ENCODE measurements at places on chromosomes 3 and 15.

DNA sequence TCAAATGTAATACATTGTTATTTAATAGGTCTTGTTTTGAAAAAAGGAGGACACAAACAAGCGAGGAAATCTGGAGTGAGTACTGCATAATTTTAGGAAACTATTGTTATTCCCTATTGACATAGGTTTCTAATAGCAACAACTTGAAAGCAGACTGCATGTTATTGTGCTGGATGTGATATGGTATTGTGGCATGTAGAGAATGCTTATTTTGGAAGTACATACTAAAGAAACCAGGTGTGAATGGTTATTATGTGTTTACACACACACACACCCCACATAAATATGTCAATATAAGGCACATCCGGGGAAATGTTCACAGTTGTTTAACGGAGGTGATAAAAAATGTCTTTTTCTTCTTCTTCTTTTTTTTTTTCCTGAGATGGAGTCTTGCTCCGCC is 5.9 kb upstream of the MORF4L1 start:
- no peak for DNase-seq

DNA sequence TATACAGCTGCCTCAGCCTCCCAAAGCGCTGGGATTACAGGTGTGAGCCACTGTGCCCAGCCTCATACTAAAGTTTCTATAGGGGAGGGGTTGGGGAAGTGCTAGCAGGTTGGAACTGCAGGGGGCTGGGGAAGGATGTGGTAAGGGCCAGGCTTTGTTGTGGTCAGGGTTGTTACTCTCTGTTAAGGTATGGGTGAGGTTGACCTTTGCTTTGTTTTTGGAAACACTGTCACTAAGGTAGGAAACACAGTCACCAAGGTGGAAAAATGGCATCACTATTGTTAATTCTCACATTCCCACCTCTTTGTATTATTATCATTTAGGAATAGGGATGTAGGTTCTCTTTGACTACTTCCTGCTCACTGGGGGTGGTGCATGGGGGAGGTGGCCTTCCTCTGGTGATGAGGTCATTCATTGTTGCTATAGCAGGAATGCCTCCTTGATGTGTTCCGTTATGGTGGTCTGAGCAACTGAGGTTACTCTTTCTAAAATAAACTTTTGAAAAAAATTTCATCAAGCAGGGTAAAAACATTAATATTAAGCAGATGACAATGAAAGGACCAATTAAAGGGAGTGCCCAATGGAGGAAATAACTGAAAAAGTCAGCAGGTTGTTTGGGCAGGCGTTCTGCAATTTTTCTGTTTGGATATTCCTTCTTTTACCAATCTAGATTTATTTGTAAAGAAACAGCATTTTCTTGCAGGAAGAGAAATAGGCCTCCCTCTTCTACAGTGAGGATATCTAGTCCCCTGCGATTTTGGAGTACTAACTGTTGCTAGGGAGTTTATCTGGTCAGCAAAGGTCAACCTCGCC is 150.5 kb downstream of the WDR76 start:
- no peak for DNase-seq

GRCh38 chr15:70932397-70932796 is 39.8 kb downstream of the LRRC49 start:
- no peak for DNase-seq

DNA sequence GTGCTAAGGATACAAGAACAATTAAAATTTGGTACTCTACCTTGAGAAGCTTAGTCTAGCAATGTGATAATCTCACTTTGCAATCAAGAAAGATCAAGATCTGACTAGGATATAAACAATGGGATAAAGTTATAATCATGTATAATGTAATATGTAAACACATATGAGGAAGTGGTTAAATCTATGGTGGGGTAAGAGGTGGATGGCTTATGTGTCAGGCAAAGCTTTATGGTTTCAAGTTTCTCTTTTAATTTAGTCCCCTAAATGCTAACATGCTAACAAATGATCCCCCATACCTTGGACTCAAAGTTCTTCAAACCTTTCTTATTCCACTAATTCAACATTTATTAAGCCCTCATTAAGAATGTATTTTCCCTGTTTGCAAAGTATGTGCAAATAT is 2.5 kb downstream of the RSL24D1 start:
- no peak for DNase-seq

DNA sequence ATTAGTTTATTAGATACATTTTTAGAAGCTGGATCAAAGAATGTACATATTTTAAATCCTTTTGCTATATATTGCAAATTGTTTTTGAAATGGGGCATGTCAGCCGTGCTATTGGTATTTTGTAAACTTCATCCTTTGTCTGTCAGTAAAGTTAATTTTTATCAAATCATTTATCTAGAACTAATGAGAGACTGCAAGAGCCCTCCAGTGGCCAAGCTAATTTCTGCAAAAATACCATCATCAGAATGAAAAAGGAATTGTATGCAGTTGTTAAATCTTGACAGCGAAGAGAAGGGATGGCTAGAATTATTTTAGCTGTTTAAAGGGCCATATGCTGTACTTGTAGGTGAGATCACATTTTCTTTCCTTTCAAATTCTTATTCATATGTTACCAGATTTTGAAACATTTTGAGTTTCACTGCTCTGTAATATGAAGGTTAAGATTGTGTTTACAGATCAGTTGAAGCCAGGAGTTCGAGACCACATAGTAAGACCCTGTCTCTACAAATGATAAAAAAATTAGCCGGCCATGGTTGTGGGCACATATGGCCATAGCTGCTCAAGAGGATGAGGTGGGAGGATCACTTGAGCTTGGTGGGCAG is 8.1 kb upstream of the CLDN11 start:
- no peak for DNase-seq

DNA sequence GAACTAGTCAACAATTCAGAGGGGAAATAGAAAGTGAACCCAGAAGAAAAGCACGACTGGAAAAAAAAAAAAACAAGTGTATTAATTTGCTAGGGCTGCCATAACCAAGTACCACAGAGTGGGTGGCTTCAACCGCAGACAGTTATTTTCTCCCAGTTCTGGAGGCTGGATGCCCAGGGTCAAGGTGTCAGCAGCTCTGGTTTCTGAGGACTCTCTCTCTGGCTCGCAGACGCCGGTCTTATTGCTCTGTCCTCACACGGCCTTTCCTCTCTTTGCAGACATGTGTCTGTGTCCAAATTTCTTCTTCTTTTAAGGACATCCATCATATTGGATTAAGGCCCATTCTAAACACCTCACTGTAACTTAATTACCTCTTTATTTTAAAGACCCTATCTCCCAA is 291.8 kb downstream of the XXYLT1 start:
- DNase-seq, result no peak

DNA sequence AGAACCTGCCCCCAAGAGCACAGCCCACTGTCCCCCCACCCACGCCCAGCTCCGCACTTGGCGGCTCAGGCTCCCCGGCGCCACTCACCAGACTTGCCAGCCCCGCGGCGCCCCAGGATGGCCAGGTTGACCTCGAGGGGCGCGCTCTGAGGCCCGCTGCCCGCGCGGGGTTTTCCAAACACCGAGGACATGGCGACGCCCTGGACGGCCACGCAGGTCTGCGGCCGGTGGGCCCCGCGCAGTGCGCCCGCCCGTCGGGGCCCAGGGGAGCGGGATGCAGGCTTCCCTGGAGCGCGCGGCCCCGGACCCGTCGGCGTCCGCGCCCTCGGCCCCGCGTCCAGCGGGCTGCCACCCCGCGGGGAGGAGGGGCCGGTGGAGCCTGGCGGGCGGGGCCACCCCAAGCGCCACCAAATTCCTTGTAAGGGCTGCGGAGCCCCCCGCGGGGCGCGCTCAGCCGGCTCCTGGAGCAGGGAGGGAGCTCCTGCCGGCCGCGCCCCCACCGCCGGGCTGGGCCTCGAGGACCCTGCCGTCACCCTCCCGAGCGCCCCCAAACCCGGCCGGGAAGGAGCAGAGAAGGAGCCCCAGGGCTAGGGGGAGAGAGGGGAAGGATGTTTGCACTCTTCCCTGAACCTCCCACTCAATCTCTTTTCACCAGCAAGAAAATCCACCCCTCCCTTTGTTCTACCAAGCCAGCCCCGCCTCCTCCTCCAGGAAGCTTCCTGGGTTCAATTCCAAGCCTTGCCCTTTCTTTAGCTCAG is at the start of gene RASL12:
TSS of gene RASL12 (minus strand) at position 347 of the 758 bp plus-strand sequence. CDS start at position 191, 156 bp downstream.
- no peak for DNase-seq

DNA sequence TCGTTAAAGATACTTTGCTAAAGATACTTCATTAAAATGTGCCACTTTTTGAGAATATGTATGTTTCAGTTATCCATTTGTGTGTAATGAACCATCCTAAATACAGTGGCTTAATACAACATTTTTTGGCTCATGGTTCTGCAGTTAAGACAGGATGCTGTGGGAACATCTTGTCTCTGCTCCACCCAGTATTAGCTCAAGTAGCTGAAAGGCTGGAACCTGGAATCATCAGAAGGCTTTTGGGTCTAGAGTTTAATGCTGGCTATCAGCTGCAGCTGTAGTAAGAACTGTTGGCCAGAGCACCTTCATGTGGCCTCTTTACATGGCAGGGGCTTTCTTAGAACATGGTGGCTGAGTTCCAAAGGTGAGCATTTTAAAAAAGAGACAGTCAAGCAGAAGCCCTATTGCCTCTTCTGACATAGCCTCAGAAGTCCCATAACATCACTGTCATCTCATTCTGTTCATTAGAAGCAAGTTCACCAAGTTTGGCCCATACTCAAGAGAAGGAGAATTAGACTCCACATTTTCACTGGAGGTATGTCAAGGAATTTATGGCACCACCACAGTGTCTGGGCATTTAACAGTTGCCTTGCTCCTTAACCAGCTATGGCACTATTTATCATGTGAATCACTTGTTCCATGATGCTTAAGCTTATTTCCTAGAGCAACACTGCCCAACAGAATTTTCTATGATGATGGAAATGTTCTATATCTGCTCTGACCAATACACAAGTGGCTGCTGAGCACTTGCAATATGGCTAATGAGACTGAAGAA is 70.4 kb upstream of the PDZRN3 start:
- DNase-seq, result no peak

DNA sequence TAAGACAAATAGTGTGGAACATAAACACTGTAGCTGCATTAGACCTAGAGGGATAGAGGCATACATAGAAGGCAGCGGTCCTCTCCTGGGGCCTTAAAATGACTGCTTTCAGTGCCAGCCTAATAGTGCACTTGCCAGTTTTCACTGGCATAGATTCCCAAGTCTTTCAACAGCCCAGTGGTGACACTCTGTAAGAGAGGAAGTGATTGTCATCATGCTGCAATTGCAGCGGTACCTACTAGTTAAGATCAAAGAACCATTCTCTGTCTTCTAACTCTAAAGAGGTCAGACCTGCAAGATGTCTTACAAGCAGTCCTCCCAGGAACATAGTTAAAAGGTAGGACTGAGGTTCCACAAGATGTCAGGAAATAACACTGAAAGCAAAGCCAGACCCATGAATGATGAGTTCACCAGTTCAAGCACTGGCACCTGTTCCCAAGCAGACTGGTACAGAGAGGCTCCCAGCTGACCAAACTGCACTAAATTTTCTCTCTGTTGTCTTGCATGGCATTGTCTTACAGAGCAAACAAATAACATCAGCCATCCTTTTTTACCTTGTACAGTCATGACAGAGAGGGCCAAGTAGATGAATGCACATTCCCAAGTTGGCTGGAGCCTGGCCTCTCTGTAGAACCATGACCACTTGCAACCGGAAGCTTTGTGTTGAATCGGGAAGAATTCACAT is 100.5 kb upstream of the SKOR1 start:
- no peak for DNase-seq

GRCh38 chr15:27232876-27233275 is 261.9 kb downstream of the GABRG3 start:
- no peak for DNase-seq

- DNase-seq, result no peak
Measured at GRCh38 chr3:78872195-78872594, 895.6 kb downstream of the ROBO1 start.

DNA sequence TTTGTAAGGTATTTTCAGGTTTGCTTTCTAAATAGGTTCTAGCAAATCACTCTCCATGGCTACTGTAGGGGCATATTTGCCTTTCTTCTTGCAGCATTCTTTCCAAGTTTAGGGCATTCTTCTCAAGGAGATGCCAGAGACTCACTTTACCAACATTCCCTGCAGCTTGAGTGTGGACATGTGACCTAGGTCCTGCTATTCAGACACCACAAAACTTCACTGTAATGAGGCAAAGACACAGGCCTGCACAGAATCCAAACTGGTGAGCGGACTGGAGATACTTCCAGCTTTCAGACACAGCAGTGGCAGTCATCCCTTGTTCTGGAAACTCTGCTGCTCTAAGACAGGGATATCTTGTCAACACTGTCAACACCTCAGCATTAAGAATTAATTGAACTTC is 146.4 kb upstream of the PFN2 start:
- no peak for DNase-seq

DNA sequence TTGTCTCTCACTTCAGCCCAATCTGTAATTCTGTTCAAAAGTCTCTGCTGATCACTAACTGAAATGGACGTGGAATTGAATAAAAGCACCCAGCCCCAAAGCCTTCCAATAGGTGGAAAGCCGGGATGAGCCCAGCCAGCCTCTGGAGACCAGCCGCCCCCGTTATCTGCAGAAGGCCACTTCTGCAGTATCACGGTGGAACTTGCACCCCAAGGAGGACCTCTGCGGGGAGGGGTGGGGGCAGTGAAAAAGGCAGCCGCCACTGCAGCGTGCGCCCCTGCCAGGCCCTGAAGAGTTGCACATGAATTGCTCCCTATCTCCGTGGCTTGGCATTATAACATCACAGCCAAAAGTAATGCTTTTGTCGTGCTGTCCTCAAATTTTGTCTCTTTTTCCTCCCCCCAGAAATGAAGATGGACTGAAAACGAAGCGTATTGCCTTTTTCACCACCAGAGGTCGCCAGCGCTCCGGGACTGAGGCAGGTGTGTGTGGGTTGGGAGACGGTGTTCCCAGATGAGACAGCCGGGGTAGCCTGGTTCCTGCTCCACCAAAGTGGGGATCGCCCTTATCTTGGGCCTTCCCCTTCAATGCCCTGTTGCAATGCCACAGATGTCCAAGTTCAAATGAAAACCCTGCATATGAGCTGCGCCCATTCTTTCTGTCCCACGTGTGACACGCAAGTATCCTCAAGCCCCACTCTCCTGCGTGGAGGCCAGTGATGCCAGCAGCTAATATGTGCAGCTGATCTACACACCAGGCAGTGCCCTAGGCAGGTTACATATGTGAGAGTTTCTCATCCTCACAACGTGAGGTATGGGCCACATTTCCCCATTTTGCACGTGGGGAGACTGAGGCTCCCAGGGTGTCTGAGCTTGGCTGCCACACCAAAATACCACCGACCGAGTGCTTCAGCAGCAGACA is 96.0 kb downstream of the LRRK1 start:
- peak; percentile 91 for DNase-seq

GRCh38 chr3:149509526-149509925 is 35.0 kb downstream of the TM4SF4 start:
- no peak for DNase-seq

DNA sequence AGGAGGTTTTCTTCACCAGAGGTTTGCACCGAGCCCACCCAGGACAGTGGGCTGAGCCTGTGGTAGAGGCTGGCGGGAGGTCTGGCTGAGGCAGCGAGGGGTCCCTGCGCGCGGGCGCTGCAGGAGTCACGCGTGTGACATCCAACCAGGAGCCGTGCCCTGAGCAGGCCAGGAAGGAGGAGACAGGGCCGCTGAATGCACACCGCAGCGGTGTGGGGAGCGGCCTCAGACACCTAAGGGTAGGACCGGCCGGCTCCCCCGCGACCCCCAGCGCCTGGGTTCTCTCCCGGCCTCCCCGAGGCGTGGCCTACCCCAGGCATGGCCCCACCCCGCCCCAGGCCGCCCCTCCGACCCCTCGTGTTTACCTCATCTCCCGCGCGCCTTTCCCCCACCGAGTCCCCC is 412 bp downstream of the SLC41A3 start:
- DNase-seq, result no peak

Measured in sciatic nerve (tissue), 2 donors.